ENCODE measurements at places on chromosomes 12 and 14. TPM values are rescaled to one million over a fixed set of nuclear protein-coding genes. Genes with fewer than 3 reads are reported as not detected.

DNA sequence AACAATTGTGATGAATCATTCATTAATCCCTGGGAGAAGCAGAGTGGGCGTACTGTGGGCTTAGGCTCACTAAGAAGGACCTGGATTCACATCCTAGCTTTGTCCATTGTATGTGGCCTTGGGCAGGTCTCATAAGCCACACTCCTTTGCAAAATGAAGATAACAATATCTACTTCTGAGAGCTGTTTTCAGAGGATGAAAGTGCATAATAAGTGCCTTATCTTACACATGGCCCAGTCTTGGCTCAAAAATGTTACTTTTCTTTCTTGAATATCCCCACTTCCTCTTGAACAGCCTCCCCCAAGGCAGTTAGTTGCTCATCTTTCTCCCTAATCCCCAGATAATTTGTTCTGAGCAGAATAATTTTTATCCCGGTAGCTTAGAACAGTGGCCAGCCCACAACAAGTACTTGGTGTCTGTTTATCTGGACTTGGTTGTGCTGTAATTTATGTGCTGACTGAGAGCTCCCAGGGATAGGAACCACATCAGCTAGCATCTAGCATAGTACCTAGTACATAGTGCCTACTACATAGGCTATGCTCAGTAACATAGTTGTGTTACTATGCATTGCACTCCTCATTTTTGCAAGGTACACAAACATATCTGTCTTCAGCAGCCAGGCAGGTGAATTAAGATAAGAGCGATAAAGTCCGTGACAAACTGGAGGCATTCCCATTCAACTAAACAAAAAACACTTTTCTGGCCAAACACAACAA, 61.7 kb upstream of the NUDT4 start:
- DNase-seq: no peak
- H3K27ac ChIP-seq: no peak overlapping the region
- H3K36me3 ChIP-seq: no peaks in the 10 kb centered on the region
- no peaks in the 10 kb centered on the region for H3K27me3 ChIP-seq
- H3K4me3 ChIP-seq: no peak overlapping the region

DNA sequence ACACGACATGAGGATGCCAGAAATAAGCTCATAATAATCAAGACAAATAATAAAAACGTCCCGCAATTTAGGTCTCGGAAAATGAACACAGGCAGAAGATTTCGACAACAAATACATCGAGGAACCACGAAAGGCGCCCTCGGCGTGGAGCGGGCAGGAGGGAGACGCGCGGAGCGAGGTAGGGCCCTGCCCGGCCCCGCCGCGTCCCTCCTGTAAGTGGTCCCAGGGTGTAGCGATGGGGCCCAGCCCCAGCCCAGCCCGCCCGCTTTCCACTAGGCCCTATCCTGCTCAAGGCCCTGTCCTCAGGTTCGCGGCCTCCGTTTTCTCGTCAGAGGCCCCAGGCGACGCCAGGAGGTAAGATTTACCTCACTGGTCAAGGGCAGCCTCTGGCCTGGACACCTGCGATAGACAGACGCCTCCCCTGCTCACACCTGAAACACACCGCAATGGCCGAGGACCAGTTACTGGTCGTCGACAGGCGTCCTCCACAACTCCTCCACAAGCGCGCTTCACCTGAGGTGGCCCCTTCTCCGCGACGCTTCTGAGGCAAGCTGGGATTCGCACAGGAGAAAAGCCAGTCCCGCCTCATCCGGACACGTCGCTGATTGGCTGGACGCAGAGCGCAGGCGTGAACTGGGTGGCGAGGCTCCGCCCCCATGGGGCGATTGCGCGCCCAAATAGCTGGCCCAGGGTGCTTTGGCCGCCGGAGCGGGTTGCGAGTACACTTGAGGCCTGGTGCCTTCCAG, at the start of gene SYCP3:
SYCP3 (minus strand) TSS at position 543 of the 746 bp plus-strand sequence. CDS start 1,527 bp downstream, outside the sequence.
- no peaks in the 10 kb centered on the region for H3K27me3 ChIP-seq
- H3K36me3 ChIP-seq: peaks cover 13% of the 10 kb centered on the region
- H3K27ac ChIP-seq: no peak within 1 kb of the TSS
- H3K4me3 ChIP-seq: no peak within 1 kb of the TSS
- DNase-seq: no peak

GRCh38 chr14:99354166-99354875, 82.3 kb upstream of the BCL11B start:
- no peaks in the 10 kb centered on the region for H3K4me1 ChIP-seq
- H3K27me3 ChIP-seq: no peaks in the 10 kb centered on the region
- no peak for DNase-seq
- no peak overlapping the region for H3K27ac ChIP-seq
- H3K36me3 ChIP-seq: no peaks in the 10 kb centered on the region
- no peak overlapping the region for H3K4me3 ChIP-seq

DNA sequence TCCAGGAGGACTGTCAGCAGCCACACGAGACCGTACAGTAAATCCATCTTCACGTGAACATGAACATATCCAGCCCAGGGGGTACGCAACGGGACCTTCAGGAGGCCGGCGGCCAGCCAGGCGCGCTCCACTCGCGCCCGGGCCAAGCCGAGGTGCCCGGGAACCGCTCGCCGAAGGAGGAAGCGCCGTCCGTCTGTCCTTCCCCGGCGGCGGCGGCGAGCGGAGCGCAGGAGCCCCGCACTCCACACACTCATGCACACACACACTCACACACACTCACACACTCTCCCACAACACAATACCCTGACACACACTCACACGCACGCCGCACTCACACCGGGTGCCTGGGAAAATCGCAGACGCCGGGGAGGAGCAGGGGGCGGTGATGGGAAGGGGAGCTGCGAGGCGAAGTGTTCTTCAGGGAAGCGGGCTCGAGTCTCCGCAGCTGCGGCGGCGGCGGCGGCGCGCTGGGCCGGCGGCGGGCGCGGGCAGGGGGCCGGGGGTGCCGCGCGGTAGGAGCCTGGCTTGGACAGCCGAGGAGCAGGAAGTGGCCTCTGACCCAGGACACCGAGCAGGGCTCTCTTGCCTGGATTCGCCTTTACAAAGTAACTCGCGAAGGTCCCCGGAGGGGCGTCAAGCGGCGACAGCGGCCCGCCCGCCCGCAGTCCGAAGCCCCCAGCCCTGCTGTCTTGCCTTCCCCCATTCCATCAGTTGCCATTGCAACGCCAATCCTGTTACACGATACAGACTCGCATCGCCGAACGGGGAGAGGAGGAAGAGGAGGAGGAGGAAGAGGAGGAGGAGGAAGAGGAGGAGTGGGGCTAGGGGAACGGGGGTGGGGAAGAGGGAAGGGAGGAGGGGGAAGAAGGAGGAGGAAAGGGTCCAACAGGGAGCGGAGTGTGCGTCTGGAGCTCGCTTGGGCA, 601 bp downstream of the MDGA2 start:
- peaks cover 36% of the 10 kb centered on the region for H3K27me3 ChIP-seq
- H3K27ac ChIP-seq: no peak overlapping the region
- no peaks in the 10 kb centered on the region for H3K36me3 ChIP-seq

GRCh38 chr12:106975993-106976658, 10.8 kb downstream of the MTERF2 start:
- DNase-seq: no peak
- no peak overlapping the region for H3K27ac ChIP-seq
- H3K36me3 ChIP-seq: peaks cover 14% of the 10 kb centered on the region
- H3K4me3 ChIP-seq: no peak overlapping the region
- peaks cover 14% of the 10 kb centered on the region for H3K4me1 ChIP-seq

DNA sequence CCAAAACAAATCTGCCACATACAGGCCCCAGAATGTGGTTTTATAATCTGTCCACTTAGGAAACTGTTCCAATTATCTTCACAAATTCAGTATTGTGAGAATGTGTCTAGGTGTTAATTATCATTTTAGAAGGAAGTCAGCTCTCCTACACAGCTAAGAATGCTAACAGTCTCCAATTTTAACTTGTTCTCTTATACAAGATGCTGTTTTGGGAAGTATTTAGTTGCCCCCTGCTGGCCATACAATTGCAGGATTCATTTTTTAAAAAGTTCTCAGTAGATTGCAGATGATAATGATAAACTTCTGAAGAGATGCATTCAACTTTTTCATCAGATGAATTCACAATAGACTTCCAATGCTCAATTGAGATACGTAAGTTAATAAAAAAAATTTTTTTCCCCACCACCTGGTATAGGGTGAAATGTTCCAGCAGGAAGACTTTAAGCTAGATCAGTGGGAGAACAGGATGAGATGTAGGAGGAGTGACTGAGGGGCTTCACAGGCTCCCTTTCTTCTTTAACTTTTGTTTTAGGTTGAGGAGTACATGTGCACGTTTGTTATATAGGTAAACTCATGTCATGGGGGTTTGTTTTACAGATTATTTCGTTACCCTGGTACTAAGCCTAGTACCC, 27.3 kb upstream of the OSBPL8 start:
- H3K4me3 ChIP-seq: no peak overlapping the region
- peaks cover 1% of the 10 kb centered on the region for H3K4me1 ChIP-seq
- no peak overlapping the region for H3K27ac ChIP-seq

DNA sequence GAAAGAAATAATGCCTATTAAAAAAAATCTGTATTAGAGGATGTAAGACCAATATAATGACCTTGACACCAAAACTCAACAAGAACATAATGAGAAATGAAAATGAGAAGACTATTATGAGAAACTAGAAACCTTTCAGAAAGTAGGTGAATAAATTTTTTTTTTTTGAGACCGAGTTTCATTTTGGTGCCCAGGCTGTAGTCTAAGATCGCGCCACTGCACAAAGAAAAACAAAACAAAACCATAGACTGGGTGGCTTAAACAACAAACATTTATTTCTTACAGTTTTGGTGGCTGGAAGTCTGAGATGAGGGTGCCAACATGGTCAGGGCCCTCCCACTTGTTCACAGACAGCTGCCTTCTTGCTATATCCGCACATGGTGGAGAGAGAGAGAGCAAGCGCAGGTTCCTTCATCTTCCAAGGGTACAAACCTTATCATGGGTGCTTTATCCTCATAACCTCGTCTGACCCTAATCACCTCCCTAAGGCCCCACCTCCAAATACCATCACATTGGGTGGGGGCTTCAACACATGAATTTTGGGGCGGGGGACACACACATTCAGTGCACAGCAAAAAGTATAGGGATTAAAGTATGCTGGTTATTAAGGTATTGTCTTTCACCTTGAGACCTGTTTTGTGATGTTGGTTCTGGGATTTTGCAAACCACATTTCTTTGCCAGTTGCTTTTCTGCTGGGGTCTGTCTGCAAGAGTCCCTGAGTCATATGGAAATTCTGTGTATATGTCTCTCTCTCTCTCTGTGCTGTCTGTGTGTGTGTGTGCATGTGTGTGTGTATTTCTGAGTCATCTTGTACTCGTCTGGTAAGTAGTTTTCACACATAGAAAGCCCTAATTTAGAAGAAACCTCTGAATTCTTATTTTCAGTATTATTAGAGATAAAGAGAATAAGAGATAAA, 26.2 kb downstream of the ZCRB1 start:
- DNase-seq: peak; percentile 89
- no peaks in the 10 kb centered on the region for H3K27me3 ChIP-seq
- H3K4me1 ChIP-seq: peaks cover 17% of the 10 kb centered on the region

GRCh38 chr12:112473056-112473455, 54.3 kb downstream of the PTPN11 start:
- no peak overlapping the region for H3K4me3 ChIP-seq
- H3K27ac ChIP-seq: no peak overlapping the region
- H3K4me1 ChIP-seq: peaks cover 5% of the 10 kb centered on the region

- no peaks in the 10 kb centered on the region for H3K27me3 ChIP-seq
- H3K4me3 ChIP-seq: no peak overlapping the region
- DNase-seq: no peak
- H3K36me3 ChIP-seq: peaks cover 4% of the 10 kb centered on the region
These were observed 3.6 kb downstream of the IFT43 start for GRCh38 chr14:75989134-75989533.

DNA sequence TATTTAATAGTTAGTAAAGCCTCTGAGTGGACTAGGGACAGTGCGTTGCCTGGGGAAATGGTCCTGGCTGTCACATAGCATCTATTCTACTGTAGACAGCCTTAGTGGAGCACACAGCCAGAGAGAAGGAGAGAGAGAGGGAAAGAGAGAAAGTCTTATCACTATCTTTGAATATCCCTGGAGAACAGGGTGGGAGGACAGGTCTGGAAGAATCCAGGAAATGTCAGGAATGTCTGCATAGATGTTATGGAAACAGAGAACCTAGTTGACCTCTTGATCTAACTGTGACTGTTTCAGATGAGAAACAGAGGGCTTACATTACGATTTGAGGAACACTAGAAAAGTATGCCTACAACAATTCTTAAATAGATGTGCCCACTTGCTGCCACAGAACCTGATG, 92.8 kb downstream of the SLC15A5 start:
- H3K27ac ChIP-seq: no peak overlapping the region
- no peaks in the 10 kb centered on the region for H3K36me3 ChIP-seq
- H3K27me3 ChIP-seq: no peaks in the 10 kb centered on the region
- no peak overlapping the region for H3K4me3 ChIP-seq
- no peaks in the 10 kb centered on the region for H3K4me1 ChIP-seq
- DNase-seq: no peak

DNA sequence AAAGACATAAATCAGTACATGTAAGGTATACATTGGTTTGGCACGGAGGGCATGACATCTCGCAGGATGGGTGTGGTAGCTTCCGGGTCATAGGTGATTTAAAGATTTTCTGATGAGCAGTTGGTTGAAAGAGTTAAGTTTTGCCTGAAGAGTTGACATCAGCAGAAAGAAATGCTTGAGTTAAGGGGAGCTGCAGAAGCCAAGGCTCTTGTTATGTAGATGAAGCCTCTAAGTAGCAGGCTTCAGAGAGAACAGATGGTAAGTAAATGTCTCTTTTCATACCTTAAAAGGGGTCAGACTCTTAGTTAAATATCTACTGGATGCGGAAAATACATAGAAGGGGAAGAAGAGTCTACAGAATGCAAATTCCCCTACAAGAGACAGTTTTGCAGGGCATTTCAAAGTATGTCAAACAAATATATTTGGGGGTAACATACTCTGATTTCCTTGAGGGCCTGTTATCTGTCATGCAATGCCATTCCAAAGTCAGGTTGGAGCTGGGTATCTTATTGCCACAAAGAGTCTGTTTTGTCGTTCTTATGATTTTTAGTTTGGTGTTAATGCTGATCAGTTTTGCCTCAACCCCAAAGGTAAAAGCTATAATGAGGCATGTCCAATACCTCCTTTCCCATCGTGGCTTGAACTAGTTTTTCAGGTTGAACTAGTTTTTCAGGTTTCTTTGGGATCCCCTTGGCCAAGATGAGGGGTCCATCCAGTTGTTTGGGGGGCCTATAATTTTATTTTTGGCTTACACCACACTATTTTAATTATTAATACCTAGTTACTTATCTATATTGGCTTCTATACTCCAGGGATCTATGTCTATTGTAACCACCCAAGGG, 67.0 kb downstream of the PTHLH start:
- H3K4me1 ChIP-seq: no peaks in the 10 kb centered on the region
- no peaks in the 10 kb centered on the region for H3K36me3 ChIP-seq

GRCh38 chr12:113432986-113433385, 10.8 kb downstream of the SDSL start:
- no peaks in the 10 kb centered on the region for H3K36me3 ChIP-seq
- DNase-seq: no peak
- H3K27me3 ChIP-seq: peaks cover 8% of the 10 kb centered on the region
- H3K27ac ChIP-seq: no peak overlapping the region

The PAPLN gene
- total RNA-seq: 0.62 TPM

The TAS2R7 gene
- not detected for total RNA-seq

The CLEC12A gene
- total RNA-seq: not detected
